Hepatic stellate cell (primary cell): ENCODE measurements at places on chromosomes 1 and 21.

DNA sequence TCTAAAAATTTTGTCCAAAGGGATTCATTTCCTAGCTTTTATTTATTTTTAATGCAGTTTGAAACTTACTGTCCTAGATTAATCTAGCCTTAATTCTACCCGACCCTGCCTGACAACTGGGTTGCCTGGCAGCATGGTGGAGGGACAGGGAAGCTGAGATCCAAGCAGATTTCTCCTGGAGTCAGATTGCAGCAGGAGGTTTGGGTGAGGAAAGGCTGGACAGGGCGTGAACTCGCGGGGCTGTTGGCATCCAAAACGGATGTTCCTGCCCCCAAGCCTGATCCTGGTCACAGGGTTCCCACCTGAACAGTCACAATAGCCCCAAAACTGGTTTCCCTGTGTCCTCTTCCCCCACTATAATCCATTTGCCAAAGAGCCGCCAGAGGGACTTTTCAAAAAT, 23.2 kb downstream of the TCEA3 start:
- no peak for DNase-seq

DNA sequence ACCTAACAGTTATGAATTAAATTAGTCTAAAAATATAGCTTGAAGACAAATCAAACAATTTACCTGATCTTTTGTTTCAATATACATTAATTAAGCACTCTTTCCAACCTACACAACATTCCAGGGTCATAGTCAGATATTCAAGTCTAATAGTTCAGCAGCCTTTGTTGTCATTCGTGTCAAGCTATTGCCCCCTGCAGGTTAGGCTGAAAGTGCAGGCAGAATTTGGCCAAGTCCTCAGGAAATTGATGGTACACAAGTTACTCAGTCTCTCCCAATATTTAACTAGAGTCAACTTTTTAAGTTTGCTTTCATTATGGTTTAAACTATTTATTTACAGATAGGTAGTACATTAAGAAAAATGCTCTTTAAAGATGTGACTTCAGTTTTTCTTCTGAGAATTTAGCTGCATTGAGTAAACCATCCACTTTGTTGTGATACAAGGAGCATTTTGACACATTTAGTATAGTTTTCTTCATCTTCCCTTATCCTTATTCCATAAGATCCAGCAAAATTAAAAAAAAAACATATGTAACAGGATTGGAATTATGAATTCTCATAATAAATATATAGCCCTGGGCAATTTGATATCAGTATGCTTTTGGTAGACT, 130.3 kb upstream of the DPYD start:
- peak; percentile 36 for DNase-seq

DNA sequence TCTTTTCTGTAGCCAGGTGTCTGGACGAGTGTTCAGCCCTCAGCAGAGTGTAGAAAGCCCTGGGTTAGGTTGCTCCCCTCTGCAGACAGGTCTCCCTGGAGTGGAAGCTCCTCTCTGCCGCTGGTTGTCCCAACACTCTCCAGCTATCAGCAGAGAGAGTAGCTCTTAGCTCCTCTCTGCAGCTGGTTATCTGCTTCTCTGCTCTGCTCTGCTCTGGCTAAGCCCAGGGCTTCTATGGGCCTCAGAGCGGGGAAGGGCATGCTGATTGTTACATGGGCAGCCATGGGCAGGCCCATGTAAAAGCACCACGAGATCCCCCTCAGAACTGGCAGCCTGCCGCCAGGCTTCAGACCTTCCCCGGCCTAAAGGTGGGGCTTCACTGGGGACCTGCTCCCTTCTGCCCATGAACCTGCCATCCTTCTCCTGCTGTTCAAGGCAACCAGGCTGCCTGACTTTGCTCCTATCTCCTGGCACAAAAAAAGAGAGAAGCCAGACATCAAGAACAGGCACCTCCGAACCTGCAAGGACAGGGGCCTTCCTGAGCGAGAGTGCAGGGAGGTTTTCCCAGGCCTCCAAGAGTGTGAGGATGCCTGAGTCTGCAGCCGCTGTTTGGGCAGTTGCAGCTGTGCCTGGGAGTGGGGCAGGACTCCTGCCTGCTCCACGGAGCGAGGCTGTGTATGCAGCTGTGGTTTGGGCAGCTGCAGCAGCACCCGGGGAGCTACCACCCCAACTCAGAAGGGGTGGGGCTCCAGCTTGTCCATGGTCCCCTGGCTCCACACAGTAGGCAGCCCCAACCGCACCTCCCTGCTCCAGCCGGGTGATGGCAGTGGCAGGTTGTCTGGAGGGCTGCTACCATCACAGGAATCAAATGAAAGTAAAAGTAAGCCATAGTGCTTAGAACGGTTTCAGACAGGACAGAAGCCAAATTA, 973.7 kb downstream of the LTN1 start:
- DNase-seq = no peak

DNA sequence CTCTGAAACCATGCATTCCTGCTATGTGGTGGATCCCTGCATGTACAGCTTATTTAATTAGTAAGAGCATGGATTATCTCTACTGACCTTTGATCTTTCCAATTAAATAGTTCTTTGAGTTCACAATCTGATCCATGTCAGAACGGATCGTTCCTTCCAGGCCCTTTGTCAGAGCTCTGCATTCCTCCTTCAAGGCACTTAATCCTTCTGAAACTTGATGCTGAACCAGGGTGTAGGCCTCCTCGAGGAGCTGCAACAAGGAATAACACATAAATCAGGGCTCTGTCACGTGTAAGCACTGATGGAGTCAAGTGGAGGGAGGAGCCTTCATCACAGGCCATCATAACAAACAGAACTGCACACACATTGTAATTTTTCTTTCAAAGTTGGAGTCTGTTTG, 68.4 kb upstream of the EDEM3 start:
- no peak for DNase-seq

GRCh38 chr1:5971471-5972197, 20.6 kb downstream of the NPHP4 start:
- DNase-seq = no peak

DNA sequence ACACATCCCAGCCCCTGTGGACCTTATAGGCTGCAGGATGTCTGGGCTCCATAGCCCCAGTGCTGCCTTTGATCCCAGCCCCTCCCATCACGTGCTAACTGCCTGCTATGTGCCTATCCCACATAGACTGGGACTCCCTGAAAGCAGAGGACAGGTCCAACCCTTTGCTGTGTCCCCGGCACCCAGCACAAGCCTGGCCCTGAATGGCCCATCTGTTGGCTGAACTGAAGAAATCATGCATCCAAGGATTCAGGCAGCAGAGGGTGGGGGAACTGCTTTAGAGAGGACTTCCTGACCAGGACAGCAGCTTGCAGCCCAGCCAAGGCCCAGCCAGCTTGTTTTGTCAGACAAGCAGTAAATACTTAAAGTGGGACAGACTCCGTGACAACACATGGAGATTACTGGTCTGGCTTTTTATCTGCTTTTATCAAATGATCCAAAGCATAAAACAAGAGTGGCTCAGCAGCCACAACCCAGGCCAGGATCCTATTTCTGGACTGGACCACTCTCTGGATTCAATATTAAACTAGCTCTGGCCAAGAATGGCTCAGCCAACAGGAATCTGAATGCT, 69.3 kb downstream of the GLIS1 start:
- no peak for DNase-seq

- DNase-seq = no peak
Measured at GRCh38 chr1:98672189-98672588, 10.7 kb downstream of the SNX7 start.

- no peak for DNase-seq
Measured at GRCh38 chr1:222229672-222230312, 318.1 kb downstream of the HHIPL2 start.
